ENCODE measurements at places on chromosomes 12 and 14.
A peak's percentile ranks its signal among the peaks of the same experiment; 100 is the strongest.

- DNase-seq: no peak
Observed at GRCh38 chr12:113970211-113970610, 4.1 kb upstream of the RBM19 start.

DNA sequence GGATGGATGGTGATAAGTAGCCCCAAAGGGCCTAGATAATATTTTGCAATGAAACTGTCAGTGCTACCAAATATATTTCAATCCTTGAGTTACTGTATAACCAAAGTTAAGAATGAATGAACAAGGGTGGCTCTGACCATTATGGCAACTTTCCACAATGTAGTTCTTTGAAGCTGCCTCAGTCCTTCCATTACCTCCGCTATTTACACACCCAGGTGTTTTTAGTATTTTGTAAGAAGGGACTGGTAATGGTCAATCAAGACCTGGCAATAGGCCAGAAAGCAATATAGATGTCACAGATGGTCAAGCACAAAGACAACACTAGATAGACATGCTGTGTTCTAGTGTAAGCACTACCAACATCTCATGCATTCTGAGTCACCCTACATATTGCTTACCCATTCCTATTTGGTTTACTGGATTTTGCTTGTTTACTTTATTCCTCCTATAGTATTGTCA lies 16.3 kb downstream of the DUSP16 start:
- DNase-seq: no peak

- DNase-seq: no peak
Observed at GRCh38 chr14:46136456-46136855, 515.1 kb downstream of the RPL10L start.

DNA sequence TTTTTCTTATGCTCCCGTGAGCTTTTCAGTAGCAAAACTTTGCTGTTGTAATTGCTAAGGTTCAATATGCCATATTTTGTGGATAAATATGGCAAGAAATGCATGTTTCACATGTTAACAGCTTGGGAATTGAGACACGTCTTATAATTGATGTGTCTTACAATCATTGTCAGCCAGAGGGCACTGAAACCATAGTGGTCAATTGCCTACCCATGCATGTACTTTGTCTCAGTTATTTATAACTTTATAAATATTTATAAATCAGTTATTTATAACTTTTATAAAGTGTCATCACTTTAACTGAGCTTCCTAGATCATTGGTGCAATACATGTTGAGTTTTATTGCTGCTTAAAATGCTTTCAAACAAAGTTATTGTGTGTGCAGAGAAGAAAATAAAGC lies 82.0 kb downstream of the CATSPERB start:
- no peak for DNase-seq

- DNase-seq: no peak
Observed at GRCh38 chr12:124992874-124993625, 395 bp upstream of the BRI3BP start.

DNA sequence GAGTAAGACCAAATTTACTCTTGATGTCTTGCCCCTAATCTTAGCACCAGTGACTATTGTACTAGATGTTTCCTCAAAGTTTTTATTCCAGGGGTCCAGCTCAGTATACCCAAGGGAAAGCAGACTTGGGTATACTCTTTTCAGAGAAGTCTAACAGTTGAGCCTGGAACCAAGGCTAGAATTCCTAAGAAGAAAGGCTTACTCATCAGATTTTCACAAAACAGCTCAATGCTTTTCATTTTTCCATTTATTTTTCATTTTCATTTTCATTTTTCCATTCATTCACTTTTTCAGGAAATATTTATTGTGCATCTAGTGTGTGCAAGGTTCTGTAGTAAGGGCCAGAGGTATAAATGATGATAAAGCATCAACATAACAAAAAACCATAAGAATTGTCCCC lies 143.2 kb downstream of the PHLDA1 start:
- no peak for DNase-seq

GRCh38 chr14:105489542-105490266 lies 1.3 kb upstream of the TEDC1 start:
- peak; percentile 51 for DNase-seq

- no peak for DNase-seq
Observed at GRCh38 chr14:51845811-51846210, 14.6 kb upstream of the GNG2 start.

- DNase-seq: no peak
Observed at GRCh38 chr14:76829650-76830421, 3.6 kb downstream of the LRRC74A start.

Data from cerebellar nuclear complex (tissue), 1 donor.